ENCODE measurements at places on chromosomes 13 and 19.

DNA sequence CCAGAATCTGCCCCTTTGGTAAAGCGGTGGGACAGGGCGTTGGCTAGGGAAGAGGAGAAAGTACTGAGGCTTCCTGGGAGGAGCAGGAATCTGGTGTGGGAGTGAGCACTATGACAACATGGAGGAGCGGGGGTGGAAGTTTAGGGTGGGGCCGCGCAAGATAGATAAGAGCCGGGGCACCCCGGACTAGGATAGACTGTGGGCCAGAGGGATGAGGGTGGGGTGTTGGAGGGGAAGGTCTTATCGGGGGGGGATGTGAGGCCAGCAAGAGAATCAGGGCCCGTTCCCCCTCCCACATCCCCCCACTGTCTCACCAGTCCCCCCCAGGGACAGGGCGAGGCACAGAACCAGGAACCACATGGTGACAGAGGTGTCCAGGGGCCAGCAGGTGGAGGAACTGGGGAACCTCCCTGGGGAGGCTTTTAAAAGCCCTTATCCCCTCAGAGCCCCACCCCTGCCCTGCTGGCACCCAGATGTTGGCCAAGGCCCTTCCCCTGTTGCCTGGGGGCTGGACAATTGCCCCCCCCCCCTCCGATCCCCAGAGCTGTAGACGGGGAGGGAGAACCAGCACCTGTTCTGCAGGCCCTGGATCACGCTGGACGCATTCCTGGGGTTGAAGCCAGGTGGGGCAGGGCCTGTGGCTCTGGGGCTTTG, at the start of gene KLK1:
KLK1 (minus strand) TSS at position 399 of the 654 bp plus-strand sequence; CDS start at position 360, 39 bp downstream.
- DNase-seq: no peak

DNA sequence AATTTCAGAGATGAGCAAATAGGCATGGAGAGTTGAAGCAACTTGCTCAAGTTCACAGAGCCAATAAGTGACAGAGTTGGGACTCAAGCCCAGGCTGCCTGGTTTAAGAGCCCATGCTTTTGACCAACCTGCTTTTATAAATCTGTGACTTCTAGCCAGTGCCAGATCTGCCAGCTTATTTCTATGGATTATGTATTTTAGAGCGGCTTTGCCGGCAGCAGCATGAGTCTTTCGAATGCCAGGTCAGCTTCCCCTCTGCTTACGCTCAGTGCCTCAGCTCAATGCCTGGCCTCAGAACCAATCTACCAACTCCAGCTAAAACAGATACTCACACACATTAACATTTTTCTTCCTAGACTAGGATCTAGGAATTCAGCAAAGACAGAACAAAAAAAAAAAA, 2.3 kb downstream of the SERPINE3 start:
- no peak for DNase-seq

GRCh38 chr13:113747291-113747833, 11.7 kb upstream of the TMEM255B start:
- no peak for DNase-seq

DNA sequence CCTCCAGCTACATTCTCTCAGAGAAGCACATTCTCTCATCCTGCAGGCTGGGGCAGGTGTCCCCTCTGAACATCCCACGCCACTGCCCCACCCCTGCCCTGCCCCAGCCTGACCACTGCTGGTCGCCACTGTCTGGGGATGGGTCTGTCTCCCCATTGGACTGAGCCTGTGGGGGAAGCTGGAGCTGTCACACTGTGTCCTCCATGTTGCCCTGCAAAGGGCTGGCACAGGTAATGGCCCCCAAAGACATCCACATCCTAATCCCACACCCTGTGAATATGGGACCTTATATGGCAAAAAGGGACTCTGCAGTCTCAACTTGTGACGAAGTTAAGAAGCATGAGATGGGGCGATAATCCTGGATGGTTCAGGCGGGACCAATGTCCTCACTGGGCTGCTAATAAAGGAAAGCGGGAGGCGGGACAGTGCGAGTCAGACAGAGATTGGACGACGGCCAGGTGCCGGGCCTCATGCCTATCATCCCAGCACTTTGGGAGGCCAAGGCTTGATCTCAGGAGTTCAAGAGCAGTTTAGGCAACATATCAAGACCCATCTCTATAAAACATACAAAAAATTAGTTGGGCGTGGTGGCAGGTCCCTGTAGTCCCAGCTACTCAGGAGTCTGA, 9.1 kb downstream of the AP2S1 start:
- DNase-seq: peak; percentile 55

DNA sequence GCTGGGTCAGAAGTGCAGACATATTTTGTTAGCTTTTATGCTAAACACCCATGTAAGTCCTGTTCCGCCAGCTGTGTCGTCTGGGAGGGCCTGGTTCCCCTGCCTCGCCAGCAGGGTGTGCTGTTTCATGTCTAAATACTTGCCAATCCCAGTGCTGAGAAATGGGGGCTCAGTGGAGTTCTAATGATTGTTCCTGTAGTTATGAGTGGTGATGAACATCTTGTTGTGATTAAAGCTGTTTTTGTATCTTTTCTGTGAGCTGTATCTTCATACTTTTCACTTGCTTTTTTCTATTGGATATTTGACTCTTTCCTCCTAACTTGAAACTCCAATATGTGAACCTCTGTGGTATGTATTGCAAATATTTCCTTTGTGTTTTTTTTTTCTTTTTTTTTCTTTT, 32.7 kb downstream of the KDM4B start:
- DNase-seq: peak; percentile 88

GRCh38 chr19:30062907-30063649, 121.0 kb downstream of the URI1 start:
- no peak for DNase-seq

DNA sequence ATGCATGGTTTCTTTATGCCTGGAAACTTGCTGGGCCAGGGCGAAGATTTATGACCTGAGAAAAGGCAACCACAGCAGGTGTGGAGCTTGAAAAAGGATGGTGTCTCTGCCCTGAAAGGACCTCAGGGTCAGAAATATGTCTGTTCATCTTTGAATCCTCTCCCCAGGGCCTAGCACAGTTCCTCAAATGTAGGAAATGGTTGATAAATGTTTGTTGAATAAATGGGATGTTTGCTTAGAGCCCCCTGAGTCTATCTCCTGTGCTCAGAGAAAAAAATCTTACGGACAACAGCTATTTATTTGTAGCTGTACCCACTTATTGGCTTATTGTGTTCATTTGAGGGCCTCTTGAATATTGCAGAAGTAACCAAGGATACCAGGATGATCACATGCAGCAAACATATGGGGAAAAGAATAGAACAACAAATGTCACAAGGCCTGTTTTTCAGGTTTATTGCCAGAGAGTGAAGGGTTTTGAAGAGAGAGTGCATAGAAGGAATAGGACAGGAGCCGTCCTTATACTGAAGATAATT, 114.5 kb downstream of the KLF5 start:
- DNase-seq: no peak

GRCh38 chr13:83086948-83087347, 795.3 kb downstream of the SLITRK1 start:
- DNase-seq: no peak

DNA sequence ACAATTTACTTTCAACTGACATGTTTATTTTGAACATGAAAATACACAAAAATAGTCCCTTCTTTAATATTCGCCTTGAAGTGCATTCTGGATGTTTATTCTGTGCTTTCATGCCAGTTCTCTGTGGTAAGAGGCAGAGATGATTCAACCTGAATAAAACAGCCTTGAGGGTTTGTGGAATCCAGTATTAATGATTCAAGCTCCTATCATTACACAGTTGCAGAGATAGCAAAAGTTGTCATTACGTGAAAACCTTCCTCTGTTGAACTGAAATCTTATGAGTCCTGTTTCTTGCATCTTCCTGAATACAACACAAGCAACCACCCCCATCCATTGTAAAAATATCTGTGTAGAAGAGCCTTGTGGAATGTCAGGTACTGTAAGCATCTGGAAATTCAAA, 142.3 kb upstream of the HTR2A start:
- DNase-seq: peak; percentile 74

GRCh38 chr19:34468409-34468808, 13.1 kb upstream of the WTIP start:
- no peak for DNase-seq

DNA sequence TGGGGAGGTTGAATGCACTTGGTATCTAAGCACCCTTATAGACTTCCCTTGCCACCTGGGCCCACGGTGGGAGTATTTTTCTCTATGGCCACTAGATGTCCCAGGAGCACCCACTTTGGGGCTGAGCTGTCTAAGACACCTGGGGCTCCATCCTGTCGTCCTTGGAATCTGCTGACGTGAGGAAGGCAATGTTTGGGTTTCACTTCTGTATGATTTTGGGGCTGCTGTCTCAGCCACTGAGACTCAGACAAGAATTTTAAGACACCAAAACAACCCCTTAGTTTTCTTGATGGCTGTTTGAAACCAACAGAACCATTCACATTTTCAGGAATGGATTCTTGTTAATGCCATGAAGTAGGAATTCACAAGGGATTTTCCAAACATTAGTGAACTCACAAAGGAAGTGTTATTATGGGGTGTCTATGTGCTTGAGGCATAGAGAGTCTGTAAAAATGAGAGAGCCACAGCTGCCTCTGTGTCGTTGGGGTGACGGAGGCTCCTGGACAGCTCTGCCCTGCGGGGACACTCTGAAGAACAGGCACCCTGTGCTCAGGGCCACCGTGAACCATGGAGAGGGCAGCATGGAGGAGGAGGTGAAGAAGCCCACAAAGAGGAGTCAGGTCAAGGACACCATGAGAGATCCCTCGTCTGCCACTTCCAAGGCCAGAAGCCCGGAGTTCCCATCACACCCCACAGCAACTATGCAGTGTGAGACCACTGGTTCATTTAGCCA, 106.8 kb upstream of the SPATA13 start:
- peak; percentile 50 for DNase-seq

DNA sequence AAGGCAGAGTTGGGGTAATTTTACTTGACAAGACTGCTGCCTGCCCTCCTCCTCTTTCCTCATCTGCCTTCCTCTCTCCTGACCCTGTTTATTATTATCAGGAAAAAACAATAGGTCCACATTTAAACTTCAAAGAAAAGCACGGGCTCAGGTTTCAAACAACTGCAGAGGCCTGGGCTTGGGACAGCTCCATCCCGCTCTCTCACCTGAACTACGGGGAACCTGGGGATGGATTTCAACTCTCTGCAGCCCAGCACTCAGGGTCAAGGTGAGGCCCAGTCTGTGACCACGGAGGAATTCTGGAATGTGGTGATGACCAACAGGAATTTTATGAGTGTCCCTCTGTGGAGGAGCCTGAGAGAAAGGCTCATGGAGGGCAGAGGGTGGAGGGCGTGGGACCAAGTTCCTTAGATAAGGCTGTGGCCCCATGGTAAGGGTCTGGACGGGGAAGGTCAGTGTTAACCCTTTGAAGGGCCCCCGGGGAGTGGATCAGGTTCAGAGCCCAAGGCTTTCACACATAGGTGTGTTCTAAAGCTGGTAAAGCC, 220.8 kb upstream of the MAB21L1 start:
- DNase-seq: peak; percentile 34

DNA sequence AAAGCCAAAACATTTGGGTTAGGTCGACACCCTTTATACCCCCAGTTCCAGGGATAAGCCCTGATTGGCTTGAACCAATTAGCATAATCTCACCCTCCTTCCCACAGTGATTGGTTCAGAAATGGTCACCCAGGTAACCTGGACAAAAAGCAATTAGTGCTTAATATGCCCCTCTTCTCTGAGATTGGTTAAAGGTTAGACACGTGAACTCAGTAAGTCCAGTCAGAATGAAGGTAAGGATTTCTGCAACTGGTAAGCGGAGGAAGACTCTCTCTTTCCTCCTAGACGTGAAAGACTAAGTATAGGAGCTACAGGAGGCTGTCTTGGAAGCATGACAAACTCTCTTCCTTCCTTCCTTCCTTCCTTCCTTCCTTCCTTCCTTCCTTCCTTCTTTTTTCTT, 1.3 kb upstream of the PNMA8C start:
- DNase-seq: no peak

GRCh38 chr13:79354285-79354684, 51.8 kb downstream of the RBM26 start:
- no peak for DNase-seq

DNA sequence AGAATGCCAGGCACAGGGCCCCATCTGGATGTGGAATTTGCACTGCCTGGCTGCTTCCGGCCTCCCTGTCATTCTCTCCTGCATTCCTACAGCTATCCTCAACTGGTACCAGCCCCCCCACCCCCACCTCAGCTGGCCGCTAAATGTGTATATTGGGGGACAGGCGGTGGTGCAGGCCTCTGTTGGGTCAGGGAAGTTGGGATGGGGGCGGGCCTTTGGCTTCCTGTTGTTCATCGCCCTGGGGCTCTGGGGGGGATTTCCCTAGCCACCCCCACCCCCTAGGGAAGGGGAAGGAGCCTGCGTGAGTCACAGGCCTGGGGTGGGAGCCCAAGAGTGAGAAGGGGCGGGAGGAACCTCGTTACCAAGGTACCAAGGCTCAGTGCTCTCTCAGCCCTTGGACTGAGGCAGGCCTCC, 10.6 kb downstream of the POU2F2 start:
- peak; percentile 84 for DNase-seq

DNA sequence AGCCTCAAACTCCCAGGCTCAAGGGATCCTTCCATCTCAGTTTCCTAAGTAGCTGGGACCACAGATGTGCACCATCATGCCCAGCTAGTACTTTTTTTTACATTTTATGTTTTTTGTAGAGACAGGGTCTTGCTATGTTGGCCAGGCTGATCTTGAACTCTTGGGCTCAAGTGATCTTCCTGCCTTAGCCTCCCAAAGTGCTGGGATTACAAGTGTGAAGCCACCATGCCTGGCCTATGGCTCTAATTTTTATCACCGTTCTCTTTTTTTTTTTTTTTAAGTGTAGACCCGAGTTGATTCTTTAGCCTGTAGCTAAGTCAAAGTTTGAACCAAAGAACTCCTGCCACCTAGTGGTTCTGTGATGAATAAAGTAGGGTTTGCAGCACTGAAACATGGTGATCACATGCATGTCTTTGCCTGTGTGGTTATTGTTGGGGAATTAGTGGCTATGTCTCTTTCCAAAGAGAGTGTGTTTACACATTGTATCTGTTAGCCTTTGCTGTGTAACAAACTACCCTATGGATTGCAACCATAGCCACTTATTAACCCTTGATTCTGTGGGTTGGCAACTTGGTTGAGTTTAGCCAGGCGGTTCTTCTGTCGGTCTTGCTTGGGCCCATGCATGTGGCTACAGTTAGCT, 11.6 kb downstream of the NFILZ start:
- DNase-seq: peak; percentile 67

GRCh38 chr13:111062305-111062704, 52.8 kb upstream of the ARHGEF7 start:
- DNase-seq: no peak

GRCh38 chr19:57016076-57016475, 103.7 kb upstream of the USP29 start:
- no peak for DNase-seq

Data from AG10803 (cell line).